ENCODE measurements at places on chromosomes 16 and 17. TPM values are rescaled to one million over a fixed set of nuclear protein-coding genes. Genes with fewer than 3 reads are reported as not detected.

GRCh38 chr17:57136355-57136754 lies 51.3 kb downstream of the AKAP1 start:
- no peaks in the 10 kb centered on the region for H3K27me3 ChIP-seq
- DNase-seq: no peak
- no peak overlapping the region for H3K27ac ChIP-seq
- no peaks in the 10 kb centered on the region for H3K4me1 ChIP-seq
- H3K4me3 ChIP-seq: no peak overlapping the region

GRCh38 chr17:44004077-44004760 lies at the start of gene NAGS:
TSS of gene NAGS (plus strand) at chr17:44004622. CDS start at chr17:44004664, 42 bp downstream.
- DNase-seq: no peak
- no peak within 1 kb of the TSS for H3K4me3 ChIP-seq
- H3K27ac ChIP-seq: no peak within 1 kb of the TSS
- H3K4me1 ChIP-seq: peaks cover 34% of the 10 kb centered on the region
- H3K27me3 ChIP-seq: peaks cover 19% of the 10 kb centered on the region

The KCNH6 gene
- total RNA-seq: not detected

DNA sequence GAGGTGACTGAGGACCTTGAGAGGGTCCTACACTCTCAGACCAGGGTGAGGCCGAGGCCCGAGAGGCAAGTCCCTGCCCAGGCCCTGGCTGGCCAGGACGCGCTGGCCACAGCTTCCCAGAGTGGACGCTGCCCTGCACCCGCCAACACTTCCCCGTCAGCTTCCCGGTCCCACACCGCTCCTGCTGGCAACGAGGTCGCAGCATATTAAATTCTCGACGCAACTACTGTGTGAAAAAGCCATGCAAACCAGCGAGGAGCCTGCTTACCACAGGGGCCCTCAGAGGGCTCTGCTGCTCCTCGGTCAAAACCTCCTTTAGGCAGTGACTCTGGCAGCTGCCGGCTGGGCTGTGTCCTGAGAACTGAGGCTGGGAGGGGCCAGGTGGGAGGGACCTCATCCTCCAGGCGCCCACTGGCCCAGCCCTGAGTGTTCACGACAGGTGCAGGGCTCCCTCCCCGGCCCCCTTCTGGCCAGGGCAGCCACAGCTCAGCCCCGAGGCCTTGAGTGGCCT lies 2.1 kb upstream of the TEX19 start:
- no peaks in the 10 kb centered on the region for H3K36me3 ChIP-seq
- DNase-seq: no peak
- H3K27me3 ChIP-seq: peaks cover 2% of the 10 kb centered on the region
- H3K4me1 ChIP-seq: peaks cover 10% of the 10 kb centered on the region
- no peak overlapping the region for H3K27ac ChIP-seq
- no peak overlapping the region for H3K4me3 ChIP-seq

DNA sequence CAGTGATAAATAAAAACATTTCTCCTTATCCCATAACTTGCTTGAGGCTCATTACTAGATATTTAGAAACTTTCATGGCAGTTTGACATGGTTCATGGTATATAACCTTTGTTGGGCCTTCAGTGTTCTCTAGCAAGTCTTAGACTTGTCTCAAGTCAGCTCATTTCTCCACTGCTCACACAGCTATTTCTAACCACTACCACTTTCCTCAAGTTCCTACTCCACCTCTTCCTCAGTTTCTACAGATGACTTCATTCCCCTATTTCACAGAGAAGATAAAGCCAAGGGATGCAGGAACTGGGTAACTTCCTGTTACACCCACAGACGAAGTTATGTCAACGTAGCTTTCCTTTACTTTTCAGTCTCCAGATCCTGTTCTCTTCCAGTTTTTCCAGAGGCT lies 23.2 kb downstream of the NLK start:
- H3K4me3 ChIP-seq: no peak overlapping the region
- no peak overlapping the region for H3K27ac ChIP-seq
- no peaks in the 10 kb centered on the region for H3K36me3 ChIP-seq
- no peaks in the 10 kb centered on the region for H3K4me1 ChIP-seq
- H3K27me3 ChIP-seq: no peaks in the 10 kb centered on the region

- H3K4me3 ChIP-seq: no peak overlapping the region
- H3K27me3 ChIP-seq: no peaks in the 10 kb centered on the region
- H3K27ac ChIP-seq: no peak overlapping the region
- H3K4me1 ChIP-seq: no peaks in the 10 kb centered on the region
- no peaks in the 10 kb centered on the region for H3K36me3 ChIP-seq
These were observed 6.2 kb upstream of the SLC16A13 start for GRCh38 chr17:7029659-7030058.

The HEXD gene
- total RNA-seq: 11.1 TPM

GRCh38 chr16:10957771-10958482 lies 13.6 kb downstream of the CLEC16A start:
- no peaks in the 10 kb centered on the region for H3K36me3 ChIP-seq
- H3K4me3 ChIP-seq: no peak overlapping the region
- peak overlapping the region; percentile 57 for H3K27ac ChIP-seq
- no peaks in the 10 kb centered on the region for H3K27me3 ChIP-seq

The ALKBH5 gene
- 92.6 TPM for total RNA-seq

The SPNS3 gene
- total RNA-seq: not detected

The ZNF423 gene
- total RNA-seq: 12.4 TPM

DNA sequence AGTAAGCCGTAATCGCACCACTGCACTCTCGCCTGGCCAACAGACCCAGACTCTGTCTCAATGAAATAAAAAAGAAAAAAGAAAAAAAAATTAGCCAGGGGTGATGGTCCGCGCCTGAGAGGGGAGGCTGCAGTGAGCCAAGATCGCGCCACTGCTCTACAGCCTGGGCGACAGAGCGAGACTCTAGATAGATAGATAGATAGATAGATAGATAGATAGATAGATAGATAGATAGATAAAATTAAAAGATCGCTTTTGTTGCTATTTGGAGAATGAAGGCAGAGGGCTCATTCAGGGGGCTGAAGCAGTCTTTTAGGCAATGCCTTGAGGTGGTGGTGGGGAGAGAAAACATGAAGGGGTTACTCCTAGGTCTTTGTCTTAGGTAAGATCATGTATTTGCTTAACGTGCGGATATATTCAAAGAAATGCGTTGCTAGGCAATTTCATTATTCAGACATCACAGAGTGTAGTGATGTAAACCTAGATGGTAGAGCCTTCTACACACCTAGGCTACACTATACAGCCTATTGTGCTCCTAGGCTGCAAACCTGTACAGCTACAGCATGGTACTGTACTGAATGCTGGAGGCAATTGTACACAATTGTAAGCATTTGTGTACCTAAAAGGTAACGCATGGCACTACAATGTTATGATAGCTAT lies 4.3 kb upstream of the HES7 start:
- peaks cover 34% of the 10 kb centered on the region for H3K4me1 ChIP-seq
- no peaks in the 10 kb centered on the region for H3K36me3 ChIP-seq
- no peak for DNase-seq
- no peak overlapping the region for H3K27ac ChIP-seq
- no peak overlapping the region for H3K4me3 ChIP-seq
- peaks cover 18% of the 10 kb centered on the region for H3K27me3 ChIP-seq

The NPIPB9 gene
- total RNA-seq: 2.3 TPM
